GM13977 (cell line): ENCODE measurements at places on chromosomes 11 and 22.
A peak's percentile ranks its signal among the peaks of the same experiment; 100 is the strongest.

DNA sequence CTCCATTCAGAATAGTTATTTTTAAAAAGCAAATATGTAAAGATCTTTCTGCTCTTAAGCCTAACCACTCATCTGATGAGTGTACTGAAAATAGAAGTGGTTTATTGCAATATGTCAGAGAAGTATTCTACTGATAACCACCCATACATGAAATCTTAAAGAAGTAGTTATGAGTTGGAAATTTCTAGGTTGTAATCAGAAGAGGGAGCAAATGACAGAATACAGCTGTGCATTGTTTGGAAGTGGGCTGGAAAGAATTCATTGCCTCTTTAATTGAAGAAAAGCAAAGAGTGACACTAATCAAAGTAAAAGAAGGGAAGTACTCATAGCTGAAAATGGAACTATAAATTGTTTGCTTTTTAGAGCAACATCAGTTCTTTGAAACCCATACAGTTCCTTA lies 39.4 kb downstream of the FDX1 start:
- DNase-seq = no peak

GRCh38 chr11:32440916-32441315 lies 5.6 kb upstream of the WT1 start:
- DNase-seq = no peak

DNA sequence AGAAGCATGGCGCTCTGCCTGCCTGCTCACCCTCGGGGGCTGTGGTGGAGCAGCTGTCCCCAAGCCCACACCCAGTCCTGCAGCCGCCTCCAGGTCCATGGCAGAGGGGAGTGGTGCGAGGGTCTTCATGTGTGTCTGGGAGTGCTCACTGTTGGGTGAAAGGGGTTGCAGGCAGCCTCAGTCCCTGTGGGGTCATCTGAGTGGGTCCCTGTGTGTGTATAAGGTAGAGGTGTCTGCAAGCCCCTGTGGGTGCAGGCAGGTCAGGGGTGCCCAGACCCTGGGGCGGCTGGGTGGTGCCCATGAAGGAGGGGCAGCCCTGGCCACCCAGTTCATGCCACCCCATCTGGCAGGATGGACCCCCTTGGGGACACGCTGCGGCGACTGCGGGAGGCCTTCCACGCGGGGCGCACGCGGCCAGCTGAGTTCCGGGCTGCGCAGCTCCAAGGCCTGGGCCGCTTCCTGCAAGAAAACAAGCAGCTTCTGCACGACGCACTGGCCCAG lies 4.9 kb downstream of the ALDH3B1 start:
- DNase-seq = no peak

- DNase-seq = no peak
Observed at GRCh38 chr11:43693069-43693468, 12.5 kb downstream of the HSD17B12 start.

GRCh38 chr11:12785901-12786300 lies 111.7 kb downstream of the TEAD1 start:
- DNase-seq = no peak

GRCh38 chr11:530960-531831 lies 4.2 kb downstream of the HRAS start:
- DNase-seq = no peak

DNA sequence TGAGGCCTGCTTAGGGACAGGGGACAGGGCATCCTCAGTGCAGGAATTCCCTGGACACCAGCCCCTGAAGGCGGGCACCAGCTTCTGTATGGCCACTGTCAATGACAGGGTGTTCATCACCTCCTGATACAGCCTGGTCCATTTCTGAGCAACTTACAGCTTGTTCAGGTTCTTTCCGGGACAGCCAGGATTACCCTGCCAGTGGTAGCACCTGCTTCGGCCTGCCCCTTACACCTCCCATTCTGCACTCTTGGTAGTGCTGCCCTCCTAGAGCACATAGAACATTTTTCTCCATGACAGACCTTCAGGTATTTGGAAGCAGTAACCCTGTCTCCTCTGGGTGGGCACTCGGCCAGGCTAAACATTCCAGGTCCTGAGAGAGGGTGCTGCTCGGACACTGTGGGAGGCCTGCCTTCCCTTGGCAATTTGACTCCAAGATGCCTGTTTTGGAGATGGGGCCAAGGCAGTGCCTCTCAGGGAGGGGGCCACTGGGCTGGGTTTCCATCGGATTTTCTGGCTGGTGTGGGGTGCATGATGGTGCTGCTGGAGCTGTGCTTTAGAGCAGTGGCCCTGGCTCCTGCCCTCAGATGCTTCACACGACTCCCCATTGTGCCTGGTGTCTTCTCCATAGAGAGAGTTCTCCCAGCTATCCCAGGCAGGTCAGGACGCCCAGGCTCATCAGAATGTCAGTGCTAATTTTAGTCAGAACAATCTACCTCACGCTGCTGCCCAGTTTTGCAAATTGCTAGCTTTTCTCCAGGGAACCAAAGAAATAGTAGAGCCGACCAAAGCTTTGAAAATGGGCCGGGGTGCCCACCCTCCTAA lies 1.2 kb downstream of the GAL3ST3 start:
- peak; percentile 6 for DNase-seq

- peak; percentile 60 for DNase-seq
Observed at GRCh38 chr22:29701155-29701999, 18.4 kb upstream of the CABP7 start.

DNA sequence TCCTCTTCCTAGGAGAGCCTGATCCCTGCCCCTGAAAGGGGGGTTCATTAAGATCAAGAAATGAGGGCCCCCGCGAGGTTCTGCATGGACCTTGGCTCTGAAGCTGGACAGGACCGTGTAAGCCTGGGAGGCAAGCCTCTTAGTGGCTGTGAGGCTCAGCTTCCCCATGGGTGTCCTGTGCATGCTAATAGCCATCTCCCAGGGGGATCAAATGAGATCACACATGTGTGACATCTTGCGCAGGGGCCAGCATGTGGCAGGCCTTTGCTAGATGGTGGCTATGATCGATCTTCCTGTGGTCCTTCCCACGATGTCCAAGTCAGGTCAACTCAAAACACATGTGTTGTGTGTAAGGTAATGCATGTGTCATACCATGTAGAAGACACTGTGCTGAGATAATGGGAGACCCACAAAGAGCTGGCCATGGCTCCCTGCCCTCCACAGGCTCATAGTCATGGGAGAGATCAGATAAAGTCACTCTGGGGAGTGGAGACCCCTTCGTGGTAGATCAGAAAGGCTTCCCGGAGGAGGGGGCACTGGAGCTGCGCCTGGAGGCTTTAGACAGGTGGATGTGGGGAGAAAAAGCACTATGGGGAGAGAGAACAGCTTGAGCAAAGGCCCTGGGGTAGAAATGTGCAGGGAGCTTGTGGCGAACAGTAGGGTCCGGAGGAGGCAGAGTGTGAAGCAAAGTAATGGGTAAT lies 3.7 kb downstream of the RAC2 start:
- DNase-seq = no peak

DNA sequence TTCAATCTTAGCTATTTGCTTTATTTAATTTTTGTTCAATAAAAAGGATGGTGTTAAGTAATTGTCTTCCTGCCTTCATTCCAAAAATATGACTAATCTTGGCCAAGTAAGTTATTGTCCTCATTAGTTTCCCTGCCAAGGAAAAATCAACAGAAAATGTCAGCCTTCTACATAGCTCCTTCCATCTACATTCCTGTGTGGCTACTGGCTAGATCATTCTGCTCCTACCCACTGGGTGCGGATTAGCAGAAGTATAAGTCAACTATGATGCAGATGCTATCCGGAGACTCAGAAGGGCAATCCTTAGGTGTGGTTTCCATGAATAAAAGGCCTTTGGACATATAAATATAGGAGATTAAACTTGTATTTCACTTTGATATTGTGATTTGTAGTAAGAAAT lies 154.4 kb downstream of the SBF2 start:
- no peak for DNase-seq

GRCh38 chr11:68763181-68763721 lies 11.9 kb upstream of the TESMIN start:
- DNase-seq = no peak

- DNase-seq = no peak
Observed at GRCh38 chr22:22237521-22237920, 7.1 kb upstream of the VPREB1 start.

GRCh38 chr11:27473017-27473406 lies 422 bp upstream of the LGR4 start:
- no peak for DNase-seq

- DNase-seq = no peak
Observed at GRCh38 chr22:24335496-24335895, 64.9 kb downstream of the SPECC1L start.

DNA sequence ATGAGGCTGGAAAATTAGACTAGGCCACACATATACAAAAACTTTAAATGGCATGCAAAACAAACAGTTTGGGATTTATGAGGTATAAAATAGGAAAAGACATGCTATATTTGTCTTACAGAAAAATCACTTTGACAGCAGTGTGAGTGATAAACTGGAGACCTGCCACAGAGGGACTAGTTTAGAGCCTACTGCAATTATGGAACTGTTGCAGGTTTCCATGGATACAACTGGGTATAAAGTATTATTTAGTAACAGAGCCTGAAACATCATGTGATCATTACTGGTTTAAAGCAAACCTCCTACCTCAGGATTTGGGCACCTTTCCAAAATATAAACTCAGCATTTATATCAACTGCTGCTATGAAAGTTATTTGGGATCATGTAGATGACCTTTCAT lies 1032.5 kb downstream of the DLG2 start:
- DNase-seq = no peak

DNA sequence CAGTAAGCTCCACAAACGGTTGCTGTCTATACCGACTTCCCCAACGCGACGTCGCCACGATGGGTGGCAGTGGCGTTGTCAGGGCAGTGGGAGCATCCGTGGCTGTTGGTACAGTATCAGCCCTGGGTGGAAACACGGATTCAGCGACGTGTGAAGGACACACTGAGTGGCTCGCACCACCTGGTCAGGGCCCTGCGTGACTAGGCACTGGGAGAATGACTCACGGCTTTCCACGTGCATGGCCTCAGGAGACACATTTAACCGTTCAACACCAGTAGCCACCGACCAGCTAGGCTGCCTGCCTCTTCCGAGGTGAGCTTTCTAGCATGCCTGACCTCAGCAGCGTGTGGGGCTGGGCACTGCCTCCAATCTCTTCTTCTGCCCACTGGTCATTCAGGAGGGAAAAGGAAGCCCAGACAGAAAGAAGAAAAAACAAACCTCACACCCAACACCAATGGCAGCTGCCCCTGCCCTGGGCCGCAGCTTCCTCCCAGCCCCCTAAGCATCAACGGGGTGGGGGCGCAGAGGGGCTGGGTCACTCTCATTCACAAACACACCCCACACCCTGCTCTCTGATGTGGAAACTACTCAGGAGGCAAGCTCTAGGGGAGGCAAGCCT lies 59.0 kb downstream of the MYH9 start:
- DNase-seq = no peak

- peak; percentile 6 for DNase-seq
Observed at GRCh38 chr11:44628730-44629700, 63.6 kb downstream of the CD82 start.

DNA sequence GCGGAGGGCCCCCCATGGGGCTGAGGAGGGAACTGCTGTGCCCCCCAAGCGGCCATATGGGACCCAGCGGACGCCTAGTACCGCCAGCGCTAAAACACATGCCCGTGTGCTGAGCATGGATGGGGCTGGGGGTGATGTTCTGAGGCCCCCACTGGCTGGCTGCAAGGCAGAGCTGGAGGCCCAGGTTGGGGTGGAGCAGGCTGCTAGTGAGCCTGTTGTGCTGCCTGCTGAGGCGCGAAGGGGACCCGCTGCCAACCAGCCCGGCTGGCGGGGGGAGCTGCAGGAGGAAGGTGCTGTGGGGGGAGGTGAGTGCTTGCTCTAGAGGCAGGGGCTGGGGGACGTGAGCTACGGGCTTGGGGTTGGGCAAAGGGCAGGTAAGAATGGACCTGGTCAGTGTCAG lies 3.2 kb downstream of the PCNX3 start:
- DNase-seq = no peak

DNA sequence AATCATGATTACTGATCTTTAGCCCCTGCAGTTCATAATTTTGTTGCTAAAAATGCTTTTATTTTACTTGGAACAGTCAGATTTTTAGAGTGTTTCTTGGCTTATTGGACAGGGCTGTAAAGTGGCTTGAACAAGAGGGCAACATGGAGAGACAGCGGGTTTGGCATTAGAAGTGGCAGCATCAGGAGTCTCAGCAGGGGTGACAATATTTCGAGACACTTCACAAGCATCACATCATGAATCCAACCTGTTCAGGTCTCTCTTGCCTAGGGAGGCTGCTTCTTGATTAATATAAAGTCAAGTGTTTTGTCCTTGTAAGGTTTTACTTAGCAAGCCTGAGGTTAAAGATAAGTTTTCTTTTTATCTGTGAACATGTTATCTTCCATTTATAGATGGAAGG lies 2249.5 kb downstream of the LRRC4C start:
- no peak for DNase-seq

- DNase-seq = no peak
Observed at GRCh38 chr22:24497841-24498258, 2.7 kb downstream of the UPB1 start.

GRCh38 chr11:82007521-82007920 lies 726.1 kb downstream of the FAM181B start:
- no peak for DNase-seq

GRCh38 chr11:86688398-86689179 lies 16.2 kb upstream of the ME3 start:
- DNase-seq = no peak

DNA sequence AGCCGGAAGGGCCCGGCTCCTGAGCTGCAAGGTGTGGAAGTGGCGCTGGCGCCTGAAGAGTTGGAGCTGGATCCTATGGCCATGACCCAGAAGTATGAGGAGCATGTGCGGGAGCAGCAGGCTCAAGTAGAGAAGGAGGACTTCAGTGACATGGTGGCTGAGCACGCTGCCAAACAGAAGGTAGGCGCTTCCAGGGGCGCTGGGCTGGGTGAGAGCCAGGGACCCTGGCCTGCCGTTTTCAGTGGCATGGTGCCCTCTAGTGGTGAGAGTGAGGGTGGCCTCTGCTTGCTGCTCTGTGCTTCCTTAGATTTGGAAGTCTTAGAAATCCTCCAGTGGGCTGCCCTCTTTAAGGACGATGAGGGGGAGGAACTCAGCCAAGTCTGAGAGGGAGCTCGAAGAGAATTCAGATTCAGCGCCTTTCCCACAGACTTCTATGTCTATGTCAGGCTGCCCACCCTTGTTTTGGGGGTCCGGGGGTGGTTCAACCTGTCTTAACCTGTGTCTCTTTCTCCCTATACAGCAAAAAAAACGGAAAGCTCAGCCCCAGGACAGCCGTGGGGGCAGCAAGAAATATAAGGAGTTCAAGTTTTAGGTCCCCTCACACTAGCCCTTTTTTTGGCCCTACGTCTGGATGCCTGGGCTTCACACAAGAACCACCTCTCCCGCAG lies 1.8 kb upstream of the PACS1 start:
- DNase-seq = peak; percentile 67

DNA sequence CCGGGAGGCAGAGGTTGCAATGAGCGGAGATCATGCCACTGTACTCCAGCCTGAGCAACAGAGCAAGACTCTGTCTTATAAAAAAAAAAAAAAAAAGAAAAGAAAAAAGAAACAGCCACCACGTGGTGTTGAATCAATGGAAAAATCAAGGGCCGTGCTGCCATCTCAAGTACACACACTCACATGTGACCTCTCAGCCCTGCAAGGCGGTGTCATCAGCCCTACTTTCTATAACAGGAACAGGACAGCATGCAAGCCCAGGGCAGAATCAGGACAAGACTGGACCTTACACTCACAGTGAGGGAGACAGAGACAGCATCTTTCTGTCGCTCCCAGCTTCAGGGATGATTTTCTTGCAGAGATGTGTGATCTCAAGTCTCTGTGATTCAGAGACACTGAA lies 179.6 kb downstream of the MPPED1 start:
- no peak for DNase-seq

- no peak for DNase-seq
Observed at GRCh38 chr11:114847306-114847975, 169.1 kb downstream of the NXPE2 start.

- no peak for DNase-seq
Observed at GRCh38 chr22:36885474-36885873, 24.7 kb downstream of the NCF4 start.

- no peak for DNase-seq
Observed at GRCh38 chr22:42294034-42294985, 23.9 kb upstream of the TCF20 start.
